ENCODE measurements at places on chromosomes 3 and 15.

DNA sequence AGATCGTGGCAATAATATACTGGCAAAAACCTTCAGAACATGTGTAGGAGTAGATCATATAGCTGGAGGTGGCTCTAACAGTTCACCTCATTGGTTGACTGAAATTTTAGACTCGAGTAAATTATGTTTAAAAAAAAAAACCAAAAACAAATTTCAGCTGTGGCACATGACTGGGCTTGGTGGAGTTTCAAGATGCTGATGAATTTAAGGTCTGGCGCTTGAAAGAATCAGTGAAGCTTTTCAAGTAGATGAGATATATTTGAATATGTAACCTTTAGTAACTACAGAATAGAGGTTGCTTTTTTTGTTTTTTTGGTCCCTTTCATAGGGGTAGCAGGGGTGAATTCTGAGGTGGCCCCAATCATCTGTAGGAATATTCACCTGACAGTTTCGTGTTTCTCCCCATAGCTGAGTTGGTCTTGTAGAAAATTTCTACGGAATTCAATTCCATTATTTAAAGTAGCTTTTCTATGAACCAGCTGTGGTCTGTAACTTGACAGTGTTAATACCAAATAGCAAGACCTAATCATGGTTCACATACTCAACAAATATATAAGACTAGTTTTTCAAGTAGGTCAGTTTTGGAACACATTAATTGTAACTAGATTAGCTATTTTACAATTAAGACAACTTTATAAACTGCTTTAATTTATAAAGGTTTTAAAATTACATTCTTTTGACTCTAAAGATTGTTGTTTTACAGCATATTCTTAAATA, 65.6 kb downstream of the MAP4 start:
- no peak for DNase-seq

- no peak for DNase-seq
Measured at GRCh38 chr15:52284164-52284563, 11.4 kb downstream of the MYO5C start.

DNA sequence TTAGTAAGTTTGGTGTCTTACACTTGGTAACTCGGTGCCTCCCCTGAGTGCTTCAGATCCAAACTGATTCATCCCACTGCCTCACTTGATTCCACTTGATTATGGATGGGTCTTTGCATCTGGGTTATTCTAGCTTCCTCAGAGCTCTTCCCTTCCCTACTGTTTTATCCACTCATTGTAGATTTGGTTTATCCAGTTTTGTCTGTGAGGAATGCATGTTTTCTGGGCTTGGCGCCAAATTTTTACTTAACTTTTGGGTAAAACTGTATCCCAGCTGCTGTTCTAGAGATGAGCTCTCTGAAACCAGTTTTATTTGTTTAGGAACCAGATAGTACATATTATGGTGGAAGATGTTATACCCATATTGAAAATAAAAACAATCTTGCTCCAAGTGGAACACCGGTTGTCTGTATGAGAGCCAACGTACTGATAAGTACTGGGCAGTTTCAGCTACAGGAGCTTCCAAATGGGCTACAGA, 20.9 kb downstream of the RAD54L2 start:
- no peak for DNase-seq

DNA sequence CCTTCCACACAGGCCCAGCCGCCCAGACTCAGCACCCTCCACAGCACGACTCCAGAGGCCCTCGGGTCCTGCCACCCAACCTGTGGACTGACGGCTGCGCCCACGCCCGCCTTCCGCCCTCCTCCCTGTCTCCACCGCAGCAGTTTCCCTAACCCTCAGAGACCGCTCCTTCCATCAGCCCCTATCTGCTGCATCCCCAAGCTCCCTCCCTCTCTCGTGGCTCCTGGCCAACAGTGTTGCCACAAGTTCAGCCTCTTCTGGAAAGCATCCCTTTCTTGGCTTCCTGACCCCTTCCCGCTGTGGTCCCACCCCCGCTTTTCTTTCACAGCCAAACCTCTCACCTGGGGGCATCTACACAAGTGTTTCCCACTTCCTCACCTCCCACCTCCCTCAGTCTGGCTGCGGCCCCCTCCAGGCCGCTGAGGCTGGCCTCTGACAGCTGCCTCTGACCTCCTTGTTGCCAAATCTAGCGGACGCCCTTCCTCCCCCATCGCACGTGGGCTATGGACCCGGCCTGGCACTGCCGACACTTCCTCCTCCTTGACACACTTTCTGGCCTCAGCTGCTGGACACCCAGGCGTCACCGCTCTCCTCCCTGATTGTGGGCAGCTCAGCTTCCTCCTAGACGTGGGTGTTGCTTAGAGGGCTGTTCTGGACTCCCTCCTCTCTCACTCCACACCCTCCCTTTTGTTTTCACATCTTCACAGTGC, 168.8 kb upstream of the TLE3 start:
- no peak for DNase-seq

DNA sequence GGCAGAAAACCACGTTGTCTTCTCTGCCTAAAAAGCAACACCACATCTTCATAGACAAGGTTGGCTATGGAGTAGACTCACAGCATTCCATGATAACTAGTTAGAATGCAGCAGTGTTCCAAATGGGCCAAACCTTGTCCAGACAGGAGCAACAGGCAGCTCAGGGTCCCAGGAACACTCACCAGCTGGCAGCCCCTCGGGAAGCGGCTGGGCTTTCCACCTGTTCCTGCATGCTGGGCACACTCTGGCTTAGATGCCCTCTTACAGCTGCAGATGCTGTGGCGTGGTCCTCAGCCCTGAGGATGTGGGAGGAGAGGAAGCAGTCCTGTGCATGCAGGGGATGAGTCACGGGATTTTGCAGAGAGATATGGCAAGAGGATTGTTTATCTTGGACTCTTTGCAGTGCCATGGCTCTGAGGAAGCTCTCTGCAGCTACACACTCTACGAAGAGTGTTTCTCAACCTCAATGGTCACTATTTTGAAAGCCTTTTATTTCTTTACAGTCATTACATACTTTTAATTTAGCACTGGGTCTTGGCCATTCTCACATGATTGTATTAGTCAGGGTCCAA, 11.3 kb downstream of the NRROS start:
- no peak for DNase-seq

DNA sequence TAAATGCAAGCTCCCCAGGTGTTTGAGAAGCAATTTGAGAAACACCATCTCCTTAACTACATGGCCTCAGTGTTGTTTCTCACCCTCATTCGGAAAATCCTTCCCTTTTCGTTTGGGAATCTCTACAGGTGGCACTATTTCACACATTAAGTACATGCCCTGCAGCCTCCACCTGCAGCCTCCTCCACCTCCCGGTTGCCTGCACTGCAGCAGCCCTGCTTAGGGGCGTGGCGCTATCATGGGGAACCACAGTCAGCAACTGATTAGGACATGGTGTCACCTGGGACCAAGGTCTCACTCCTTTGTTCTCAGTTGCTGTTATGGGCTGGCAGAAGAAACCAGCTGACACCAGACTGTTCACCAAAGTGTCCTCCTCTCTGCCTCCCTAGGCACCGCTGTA, 11.7 kb upstream of the ZNF774 start:
- DNase-seq, result no peak

DNA sequence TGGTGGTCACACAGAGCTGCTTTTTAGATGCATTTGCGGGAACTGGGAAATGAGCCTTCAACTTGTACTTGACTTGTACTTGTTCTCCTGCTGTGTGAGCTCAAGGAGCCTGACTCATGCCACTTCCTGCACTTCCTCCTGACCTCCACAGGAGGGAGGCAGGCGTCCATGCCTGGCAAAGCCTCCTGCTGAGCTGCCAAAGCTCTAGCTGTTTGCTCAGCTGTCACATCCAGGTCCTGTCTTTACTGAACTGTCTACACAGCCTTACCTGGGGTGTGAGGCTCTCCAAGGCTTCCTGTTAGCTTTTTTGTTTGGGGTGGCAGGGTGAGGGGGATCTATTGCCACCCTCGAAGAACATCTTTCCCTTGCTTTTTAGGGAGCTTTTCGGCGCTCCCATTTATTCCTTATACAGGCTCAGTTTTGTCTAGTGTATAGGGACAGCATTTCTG, 6.4 kb downstream of the THPO start:
- DNase-seq, result peak; percentile 41

- peak; percentile 37 for DNase-seq
Measured at GRCh38 chr3:38521391-38521987, 25.3 kb downstream of the EXOG start.

DNA sequence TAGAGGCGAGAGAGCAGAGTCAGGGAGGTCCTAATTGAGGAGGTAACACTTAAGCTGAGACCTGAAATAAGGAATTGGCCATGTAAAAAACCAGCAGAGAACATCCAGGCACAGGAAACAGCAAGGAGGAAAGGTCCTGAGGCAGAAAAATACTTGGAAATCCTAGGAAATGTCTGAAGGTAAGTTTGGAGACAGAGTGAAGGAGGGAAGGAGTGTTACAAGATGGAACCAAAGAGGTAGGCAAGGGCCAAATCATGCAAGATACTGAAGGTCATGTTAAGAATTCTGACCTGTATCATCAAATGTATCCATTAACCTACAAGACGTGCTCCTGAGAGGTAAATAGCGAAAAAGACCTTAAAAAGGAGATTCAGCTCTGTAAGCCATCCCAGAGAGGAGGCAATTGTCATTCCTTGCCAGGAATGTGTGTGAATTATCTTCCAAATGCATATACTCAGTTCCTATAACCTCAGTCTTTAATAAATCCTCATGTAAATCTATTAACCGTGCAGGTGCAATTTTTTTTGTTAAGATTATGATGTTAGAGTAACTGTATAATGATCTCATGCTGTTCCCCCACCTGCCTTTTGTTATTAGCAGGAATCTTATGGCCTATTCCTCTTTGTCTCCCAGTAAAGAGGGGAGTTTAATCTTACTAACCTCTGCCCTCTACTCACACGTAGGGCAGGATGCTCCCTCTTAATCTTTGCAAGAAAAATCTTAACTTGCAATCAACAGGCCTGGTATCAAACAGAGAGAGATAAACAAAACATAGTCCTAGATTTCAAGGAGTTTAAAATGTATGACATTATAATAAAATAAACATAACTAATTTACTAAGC, 166.9 kb downstream of the ULK4 start:
- DNase-seq, result no peak

GRCh38 chr15:87728998-87729397, 527.5 kb downstream of the NTRK3 start:
- no peak for DNase-seq

DNA sequence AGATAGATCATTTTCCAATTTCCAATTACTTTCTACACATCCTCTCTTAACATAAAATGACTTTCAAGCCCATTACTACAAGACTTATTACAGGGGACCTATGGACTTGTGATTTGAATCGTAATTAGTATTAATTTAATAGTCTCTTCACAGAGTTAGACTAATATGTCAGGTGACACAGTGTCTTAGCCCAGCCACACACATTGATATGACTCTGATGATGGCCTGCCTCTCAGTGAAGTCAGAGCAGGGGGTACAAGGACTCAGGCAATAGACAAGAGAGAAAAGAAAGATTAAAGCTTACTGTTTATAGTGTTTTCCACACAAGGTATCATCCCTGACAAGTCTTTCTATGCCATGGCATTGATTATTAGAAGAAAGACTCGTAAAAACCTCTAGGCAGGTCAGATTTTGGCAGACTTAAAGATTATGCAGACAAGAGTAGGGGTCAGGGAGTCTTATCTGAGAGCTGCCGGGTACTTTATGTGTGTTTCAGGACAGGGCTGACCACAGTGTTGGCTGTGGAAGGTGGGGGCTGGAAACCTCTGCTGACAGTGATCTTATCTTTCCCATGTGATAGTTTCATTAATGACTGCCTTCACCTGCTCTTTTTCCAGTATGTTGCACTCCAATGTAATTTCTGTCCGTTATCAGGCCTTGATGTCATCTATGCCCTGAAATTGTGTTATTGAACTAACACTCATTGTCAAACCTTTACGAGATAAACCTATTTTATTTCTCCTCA, 50.1 kb downstream of the B3GALNT1 start:
- DNase-seq, result no peak

GRCh38 chr3:197858133-197858532, 67.1 kb downstream of the LRCH3 start:
- DNase-seq, result no peak

DNA sequence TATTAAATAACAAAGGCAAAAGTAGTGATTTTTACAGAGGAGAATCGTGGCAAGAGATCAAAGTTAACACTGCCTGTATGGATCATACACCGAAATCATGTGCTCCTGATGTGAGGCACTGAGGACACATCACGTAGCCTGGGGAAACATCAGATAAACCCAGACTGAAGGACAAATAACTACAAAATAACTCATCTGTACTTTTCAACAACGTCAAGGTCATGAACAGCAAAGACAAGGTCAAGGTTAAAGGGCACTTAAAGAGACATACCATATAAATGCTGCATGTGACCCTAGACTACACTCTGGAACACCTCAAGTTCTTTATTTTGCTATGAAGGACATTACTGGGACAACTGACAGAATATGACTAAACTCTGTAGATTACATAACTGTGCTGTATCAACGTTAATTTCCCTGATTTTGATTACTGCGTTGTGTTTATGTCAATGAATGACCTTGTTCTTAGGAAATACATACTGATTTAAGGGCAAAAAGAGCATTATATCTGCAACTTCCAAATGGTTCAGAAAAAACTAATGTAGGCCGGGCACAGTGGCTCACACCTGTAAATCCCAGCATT, 48.1 kb downstream of the CHSY1 start:
- DNase-seq, result no peak

GRCh38 chr3:58356054-58356453, 23.4 kb downstream of the PXK start:
- no peak for DNase-seq

DNA sequence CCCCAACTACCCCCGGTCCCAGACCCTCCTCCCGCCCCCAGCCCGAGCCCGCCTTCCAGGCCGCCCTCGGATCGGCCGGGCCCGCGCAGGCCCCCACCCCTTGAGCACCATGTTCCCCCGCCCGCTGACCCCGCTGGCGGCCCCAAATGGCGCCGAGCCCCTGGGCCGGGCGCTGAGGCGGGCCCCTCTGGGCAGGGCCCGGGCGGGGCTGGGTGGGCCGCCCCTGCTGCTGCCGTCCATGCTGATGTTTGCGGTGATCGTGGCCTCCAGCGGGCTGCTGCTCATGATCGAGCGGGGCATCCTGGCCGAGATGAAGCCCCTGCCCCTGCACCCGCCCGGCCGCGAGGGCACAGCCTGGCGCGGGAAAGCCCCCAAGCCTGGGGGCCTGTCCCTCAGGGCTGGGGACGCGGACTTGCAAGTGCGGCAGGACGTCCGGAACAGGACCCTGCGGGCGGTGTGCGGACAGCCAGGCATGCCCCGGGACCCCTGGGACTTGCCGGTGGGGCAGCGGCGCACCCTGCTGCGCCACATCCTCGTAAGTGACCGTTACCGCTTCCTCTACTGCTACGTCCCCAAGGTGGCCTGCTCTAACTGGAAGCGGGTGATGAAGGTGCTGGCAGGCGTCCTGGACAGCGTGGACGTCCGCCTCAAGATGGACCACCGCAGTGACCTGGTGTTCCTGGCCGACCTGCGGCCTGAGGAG, 472 bp downstream of the CHST14 start:
- DNase-seq, result no peak

- no peak for DNase-seq
Measured at GRCh38 chr3:98777286-98777685, 14.1 kb downstream of the ST3GAL6 start.

- DNase-seq, result no peak
Measured at GRCh38 chr3:162376761-162377160, 880.2 kb downstream of the OTOL1 start.

GRCh38 chr3:66428733-66429132, 72.1 kb downstream of the LRIG1 start:
- no peak for DNase-seq
